ENCODE measurements at places on chromosomes 11 and 22.

- no peak for DNase-seq
These were observed 3.5 kb upstream of the LIF start for GRCh38 chr22:30250039-30250565.

GRCh38 chr11:9886595-9886994, 222.7 kb downstream of the SWAP70 start:
- no peak for DNase-seq

GRCh38 chr11:12007769-12008737, at the start of gene DKK3:
TSS of gene DKK3 (minus strand) at chr11:12008626. CDS start at chr11:12008582, 44 bp downstream.
- no peak for DNase-seq

DNA sequence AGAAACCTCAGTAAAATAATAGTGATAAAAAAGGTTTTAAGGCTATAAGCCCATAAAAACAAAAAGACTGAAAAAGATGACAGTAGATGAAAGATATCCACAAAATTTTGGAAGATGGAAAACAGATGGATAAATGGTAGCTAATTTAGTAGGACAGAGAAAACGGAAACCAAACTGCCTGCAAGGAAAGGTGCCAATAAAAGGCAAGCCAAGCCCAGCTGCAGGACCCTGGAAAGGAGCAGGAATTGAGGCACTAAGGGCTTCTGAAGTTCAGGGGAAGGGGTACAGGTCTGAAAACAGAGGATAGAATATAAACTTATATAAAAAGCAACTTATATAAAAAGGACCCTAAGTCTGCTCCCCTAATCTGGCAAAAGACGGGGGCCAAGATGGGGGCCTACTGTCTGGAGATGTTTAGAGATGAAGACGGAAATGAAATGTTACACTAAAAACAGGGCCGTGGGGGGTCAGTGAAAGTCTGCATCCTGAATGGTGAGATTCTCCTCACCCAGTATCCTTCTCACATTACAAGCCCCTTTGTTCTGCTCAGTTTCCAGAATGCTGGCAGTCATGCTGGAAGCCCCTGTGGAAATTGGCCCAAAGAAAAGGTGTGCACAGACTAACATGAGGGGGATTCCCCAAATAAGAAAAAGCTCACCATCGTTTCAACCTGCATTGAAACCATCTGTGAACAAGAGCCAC, 269.3 kb upstream of the PITPNB start:
- DNase-seq = no peak

DNA sequence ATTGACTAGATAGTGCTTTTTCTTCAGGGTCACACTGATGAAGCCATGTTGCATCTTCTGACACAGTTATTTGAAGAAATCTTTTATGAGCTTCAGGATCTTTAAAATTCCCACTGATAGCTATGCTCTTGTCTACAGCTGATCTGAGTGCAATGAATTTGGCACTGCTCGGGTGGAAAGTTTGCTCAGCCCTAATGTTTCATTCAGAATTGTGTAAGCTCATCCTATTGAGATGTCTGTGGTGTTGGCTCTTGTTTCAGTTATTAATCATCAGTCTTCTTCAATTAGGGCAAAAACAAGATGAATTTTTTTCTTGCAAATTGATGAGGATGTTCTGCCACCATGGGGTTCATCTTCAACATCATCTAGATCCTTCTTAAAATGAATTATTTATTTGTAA, 1387.0 kb upstream of the RAG2 start:
- DNase-seq = no peak

GRCh38 chr11:102734650-102735049, 9.9 kb upstream of the MMP8 start:
- no peak for DNase-seq

GRCh38 chr11:11622772-11623171, 967 bp upstream of the GALNT18 start:
- DNase-seq = no peak

DNA sequence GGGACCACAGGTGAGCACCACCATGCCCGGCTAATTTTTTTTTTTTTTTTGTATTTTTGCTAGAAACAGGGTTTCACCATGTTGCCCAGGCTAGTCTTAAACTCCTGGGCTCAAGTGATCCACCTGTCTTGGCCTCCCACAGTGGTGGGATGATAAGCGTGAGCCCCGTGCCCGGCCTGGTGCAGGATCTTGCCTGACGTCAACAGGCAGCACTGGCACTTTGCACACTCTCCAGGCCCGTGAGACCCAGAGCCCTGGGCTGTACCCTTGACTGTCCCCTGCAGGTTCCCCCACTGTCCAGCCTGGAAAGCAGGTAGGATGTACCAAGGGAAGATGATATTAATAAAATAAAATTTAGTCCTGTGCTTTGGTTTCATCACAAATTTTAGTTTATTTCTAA, 29.1 kb upstream of the PANX2 start:
- no peak for DNase-seq

DNA sequence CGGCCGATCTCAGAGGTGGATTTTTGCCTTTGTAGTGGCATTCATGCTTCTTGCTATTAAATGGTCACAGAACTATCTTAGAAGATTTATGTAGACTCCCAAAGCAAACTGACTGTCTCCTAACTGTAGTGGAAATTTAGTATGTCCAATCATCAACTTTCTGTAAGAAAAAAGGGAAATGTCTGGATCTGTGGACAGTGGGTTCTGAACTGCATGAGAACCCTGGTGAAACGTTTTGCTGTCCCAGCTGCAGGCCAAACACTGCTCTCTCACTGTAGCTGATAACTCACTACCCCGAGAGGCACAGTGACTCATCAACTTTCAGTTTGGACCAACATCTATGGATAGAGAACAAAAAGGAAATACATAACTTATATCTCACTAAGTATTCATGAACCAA, 387.1 kb downstream of the SOX6 start:
- DNase-seq = no peak

- no peak for DNase-seq
These were observed 3.9 kb downstream of the IFITM10 start for GRCh38 chr11:1746511-1746931.

- no peak for DNase-seq
These were observed at the start of gene TMPRSS6 for GRCh38 chr22:37109242-37109917. TSS of gene TMPRSS6 (minus strand) at chr22:37109713. CDS start at chr22:37103417, 6,296 bp downstream.

DNA sequence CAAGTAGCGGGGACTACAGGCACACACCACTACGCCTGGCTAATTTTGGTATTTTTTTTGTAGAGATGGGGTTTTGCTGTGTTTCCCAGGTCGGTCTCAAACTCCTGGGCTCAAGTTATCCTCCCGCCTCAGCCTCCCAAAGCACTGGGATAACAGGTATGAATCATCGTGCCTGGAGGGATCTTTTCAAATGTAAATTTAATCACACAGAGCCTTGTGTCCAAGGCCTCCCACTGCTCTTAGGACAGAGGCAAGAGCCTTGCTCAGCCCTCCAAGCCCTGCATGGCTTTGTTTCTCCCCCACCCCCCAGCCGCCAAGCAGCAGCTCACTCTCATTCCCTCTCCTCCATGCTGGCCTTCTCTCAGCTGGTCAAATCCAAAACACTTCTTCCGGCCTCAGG, 75.3 kb upstream of the CREB3L1 start:
- DNase-seq = no peak

- DNase-seq = no peak
These were observed 16.5 kb upstream of the PLEKHB1 start for GRCh38 chr11:73629907-73630306.

DNA sequence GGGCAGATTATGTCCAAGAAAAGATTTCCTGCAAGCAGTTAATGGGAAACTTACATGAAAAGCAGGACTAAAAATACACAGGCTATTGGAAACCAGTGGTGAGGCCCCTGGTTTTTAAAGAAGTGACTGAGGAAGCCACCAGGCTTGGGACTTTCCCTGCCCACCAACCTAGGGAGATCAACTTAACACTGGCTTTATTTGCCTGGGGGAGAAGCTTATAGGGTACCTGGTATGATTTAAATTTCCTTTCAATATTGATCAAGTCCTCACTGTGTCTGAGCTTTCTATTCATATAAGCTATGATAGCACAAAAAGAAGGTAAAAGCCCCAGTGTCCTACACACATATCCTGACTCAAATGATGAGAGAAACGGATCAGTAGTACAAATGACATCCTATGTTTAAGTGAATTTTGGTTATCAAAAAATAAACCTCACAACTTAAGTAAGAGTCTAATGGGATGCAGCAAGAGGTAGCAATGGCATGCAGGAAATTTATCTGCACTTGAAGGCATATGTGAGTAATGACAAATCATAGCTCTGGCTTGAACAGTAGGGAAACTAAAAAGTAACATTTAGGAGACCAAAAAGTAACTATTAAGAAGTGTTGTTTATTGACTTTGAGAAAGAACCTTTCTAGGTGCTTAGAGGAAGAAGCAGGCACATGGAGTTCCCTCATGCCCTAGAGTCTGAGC, 85.3 kb downstream of the GAB2 start:
- no peak for DNase-seq

GRCh38 chr11:10925149-10925926, 67.5 kb upstream of the ZBED5 start:
- no peak for DNase-seq

DNA sequence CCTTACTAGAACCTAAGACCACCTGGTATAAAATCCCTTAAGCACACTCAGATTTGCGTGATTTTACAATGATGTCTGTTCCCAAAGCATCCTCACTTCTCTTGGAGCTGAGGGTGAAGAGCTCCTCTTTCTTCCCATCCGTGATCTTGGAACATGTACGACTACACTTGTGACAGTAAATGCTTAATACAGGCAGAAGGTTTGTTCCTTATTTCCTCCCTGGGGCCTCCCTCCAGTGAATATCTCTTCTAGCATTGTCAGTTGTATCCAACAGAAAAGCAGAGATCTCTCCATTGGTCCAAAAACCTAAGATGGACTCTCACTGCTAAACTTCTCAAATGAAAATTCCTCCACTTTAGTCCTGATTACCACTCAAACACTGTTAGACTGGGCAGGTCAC, 103.6 kb upstream of the VPREB1 start:
- DNase-seq = no peak

- DNase-seq = no peak
These were observed 24.6 kb upstream of the CARD18 start for GRCh38 chr11:105164208-105164607.

DNA sequence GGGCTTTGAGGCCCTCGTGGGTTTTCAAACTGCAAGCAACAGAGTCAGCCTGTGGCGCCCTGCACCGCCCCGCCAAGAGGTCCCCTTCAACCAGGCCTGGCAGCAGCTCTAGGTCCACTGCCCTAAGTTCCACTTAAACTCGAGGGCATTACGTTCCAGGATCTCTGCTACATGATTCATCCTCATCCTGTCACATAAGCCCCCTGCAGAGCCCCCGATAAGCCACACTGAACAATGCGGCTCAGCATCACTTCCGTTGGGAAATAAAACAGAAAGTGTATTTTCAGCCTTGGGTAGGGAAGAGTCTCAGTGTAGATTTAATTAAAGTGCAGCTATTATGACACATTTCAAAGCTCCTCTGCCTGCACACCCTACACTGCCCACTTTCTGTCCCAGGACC, 24.6 kb downstream of the SULT4A1 start:
- no peak for DNase-seq

DNA sequence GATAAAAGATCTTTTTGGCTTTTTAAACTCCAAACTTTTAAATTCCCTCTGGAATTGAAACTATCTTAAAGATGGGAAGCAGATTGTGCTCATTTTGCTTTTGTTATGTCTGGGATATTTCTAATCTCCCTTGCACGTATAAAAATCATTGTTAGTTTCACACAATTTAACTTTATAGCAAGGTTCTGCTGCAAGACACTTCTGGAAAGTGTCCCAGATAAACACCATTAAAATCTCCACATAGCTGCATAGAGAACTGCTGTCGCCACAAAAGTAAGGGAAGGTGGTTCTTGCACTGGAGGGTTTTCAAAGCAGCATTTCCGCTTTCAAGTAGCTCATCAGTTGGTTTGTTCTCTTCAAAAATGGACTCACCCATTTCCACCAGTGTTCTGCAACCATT, 11.8 kb downstream of the PTS start:
- DNase-seq = no peak

GRCh38 chr22:29753808-29754657, 12.8 kb downstream of the ZMAT5 start:
- DNase-seq = no peak

GRCh38 chr11:27039873-27040272, 742 bp upstream of the BBOX1 start:
- no peak for DNase-seq

DNA sequence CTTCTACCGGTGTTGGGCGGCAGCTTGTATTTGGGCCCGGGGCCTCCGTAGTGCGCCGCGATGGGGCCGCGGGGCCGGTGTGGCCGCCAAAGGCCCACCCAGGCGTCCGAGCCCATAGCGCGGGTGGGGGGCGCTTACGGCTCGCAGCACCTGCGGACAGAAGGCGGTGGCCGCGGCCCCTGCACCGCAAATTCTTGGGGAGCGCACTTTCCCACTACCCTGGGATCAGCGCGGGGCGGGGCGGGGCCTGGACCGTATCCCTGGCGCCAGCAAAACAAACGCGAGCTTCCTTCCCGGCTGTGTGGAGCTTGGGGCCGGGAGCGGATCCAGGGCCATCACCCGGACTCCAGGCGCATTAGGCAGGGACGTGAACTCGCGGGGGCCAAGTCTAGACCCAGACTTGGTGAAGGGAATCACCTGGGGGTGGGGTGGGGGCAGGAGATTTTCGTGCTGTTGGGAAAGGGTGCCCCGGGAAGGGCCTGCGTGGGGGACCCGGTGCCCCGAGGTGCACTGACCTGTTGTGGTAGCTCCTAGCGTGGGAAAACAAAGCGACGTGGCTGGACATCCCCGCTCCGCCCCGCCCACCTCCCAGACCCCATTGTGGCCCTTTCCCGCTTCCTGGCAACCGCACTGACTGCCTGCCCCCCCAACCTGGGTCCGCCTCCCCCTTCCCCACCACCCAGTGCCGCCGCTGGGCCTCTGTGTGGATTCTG, 2.3 kb upstream of the TYMP start:
- DNase-seq = no peak

- DNase-seq = peak; percentile 92
These were observed at the start of gene CEP126 for GRCh38 chr11:101914738-101915426. TSS of gene CEP126 (plus strand) at chr11:101915010. CDS start at chr11:101915285, 275 bp downstream.

GRCh38 chr11:2681408-2682145, 18.2 kb downstream of the KCNQ1OT1 start:
- DNase-seq = no peak

DNA sequence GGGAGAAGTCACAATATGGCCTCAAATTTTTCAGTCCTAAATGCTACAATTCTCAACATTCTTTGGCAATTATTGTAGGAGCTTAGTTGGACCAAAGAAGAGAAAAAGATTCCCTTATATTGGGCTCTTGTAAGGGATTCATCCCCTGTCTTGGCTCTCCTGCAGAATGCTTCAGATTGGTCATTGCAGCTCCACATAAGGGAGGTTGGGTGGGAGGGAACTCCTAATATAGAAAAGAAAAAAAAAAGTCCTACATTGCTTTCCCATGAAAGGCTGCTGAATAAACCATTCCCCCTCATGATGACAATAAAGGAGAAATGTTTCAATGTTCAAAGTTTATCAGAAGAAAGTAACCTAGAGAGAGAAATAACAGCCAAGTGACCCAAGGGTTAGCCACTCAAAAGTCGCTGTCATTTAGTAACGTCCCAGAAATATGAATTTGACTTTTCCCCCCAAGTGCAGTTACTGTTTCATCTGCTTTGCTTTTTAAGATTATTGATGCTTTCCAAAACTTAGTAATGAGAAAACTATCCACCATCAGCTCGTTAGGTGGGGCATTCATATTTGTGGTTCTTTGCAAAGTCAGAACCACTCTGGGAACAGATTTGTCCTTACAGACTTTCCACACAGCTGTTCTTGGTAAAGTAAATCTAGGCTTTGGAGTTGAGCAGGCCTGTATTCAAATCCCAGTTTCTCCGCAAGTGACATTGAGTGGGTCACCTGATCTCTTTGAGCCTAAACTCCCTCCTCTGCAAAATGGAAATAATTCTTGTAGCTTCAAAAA, 5.0 kb upstream of the SLC1A2 start:
- no peak for DNase-seq

Data from stimulated activated CD8-positive, alpha-beta memory T cell treated with anti-CD3 and anti-CD28 coated beads, Interleukin-4, amount 100 ng/mL, for 24 hours (primary cell).